NCI-H2081 (cell line): ENCODE measurements at places on chromosomes 5 and 9.

- no peak for DNase-seq
Measured at GRCh38 chr5:150101023-150101422, 14.7 kb upstream of the CSF1R start.

GRCh38 chr9:79021084-79021483, 550.7 kb upstream of the TLE4 start:
- no peak for DNase-seq

GRCh38 chr9:121876255-121876654, 216.9 kb downstream of the TTLL11 start:
- no peak for DNase-seq

DNA sequence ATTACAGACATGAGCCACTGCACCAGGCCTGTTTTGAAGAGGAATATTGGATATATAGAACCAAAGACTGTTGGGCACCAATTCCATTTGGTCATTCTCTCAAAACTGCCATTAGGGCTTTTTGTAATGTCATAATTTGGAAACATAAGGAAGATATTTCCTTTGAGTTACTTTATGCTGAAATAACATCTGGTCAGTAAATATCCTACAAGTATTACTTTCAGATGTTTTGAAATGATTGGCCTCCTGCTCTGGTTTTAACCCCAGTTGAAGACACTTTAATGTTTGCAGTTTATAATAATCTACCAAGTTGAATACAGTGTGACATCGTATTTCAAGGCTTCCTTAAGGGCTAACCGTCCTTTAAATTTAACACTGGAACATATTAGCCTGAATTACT, 33.6 kb downstream of the LRRTM2 start:
- no peak for DNase-seq

GRCh38 chr5:154610321-154611154, 132.5 kb upstream of the HAND1 start:
- peak; percentile 76 for DNase-seq
